Neural progenitor cell (in vitro differentiated cells): ENCODE measurements at places on chromosomes 12 and 14. TPM values are rescaled to one million over a fixed set of nuclear protein-coding genes. Genes with fewer than 3 reads are reported as not detected.

GRCh38 chr12:64699504-64700115, 59.6 kb downstream of the GNS start:
- no peak overlapping the region for H3K27ac ChIP-seq
- no peak overlapping the region for H3K4me3 ChIP-seq
- no peaks in the 10 kb centered on the region for H3K36me3 ChIP-seq
- no peaks in the 10 kb centered on the region for H3K27me3 ChIP-seq
- peaks cover 15% of the 10 kb centered on the region for H3K4me1 ChIP-seq

DNA sequence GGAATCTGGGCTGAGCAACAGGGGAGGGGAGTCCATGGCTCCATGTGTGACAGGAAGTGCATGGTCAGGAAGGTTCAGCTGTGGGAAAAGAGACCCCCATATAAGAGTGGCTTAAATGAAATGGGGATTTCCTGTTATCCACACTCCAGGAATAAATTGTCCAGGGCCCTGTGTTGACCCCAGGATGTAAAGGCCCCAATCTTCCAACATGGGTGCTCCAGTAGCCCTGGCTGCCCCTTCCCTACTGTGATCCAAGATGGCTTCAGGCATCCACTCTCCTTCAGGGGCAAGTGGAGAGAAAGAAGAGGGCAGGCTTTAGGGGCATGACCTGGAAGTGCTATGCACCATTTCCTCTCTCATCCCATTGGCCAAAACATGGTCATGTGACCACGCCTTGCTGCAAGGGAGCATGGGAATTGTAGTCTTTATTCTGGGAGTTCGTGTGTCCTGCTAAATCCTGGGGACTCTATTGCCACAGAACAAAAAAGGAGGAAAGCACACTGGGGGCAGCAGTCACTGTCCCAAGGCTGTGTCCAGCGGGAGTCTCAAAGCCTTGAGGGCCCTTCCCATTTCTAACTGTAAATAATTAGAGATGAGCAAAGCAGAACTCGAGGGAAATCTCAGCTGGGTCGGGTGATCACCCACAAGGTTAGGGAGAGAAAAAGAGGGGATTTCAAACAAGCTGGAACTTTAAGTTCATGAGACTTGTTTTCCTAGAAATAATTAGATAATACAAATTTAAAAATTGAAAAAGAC, 289.2 kb downstream of the ADGRD1 start:
- H3K27ac ChIP-seq, result no peak overlapping the region
- no peaks in the 10 kb centered on the region for H3K36me3 ChIP-seq
- H3K27me3 ChIP-seq, result no peaks in the 10 kb centered on the region
- peak; percentile 66 for DNase-seq

- H3K36me3 ChIP-seq, result no peaks in the 10 kb centered on the region
- H3K4me1 ChIP-seq, result peaks cover 9% of the 10 kb centered on the region
- H3K27me3 ChIP-seq, result no peaks in the 10 kb centered on the region
- H3K4me3 ChIP-seq, result no peak overlapping the region
These were observed 52.6 kb downstream of the RBMS2 start for GRCh38 chr12:56574210-56574609.

GRCh38 chr12:60666895-60667294, 1071.1 kb downstream of the SLC16A7 start:
- no peak overlapping the region for H3K4me3 ChIP-seq
- H3K27ac ChIP-seq, result no peak overlapping the region
- no peak for DNase-seq

DNA sequence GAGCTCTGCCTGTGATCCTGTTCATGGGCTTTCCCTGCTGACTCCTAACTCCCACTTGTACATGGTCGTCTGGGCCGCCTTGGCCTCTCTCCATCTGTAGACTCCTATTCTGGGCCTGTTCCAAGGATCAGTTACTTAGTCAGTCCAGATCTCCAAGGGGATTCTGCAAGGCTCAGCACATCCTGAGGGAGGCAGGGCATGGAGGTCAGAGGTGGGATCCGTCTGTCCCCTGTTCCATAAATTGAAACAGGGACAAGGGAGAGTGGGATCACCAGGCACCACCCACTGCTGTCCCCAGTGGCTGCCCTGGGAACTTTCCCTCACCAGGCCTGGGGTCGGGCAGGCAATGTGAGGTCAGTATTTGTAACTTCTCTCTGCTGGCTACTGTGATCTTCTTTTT, 43.5 kb downstream of the KCTD10 start:
- no peak overlapping the region for H3K27ac ChIP-seq
- no peaks in the 10 kb centered on the region for H3K27me3 ChIP-seq
- DNase-seq, result peak; percentile 27
- H3K36me3 ChIP-seq, result no peaks in the 10 kb centered on the region

- H3K27ac ChIP-seq, result no peak overlapping the region
- H3K36me3 ChIP-seq, result no peaks in the 10 kb centered on the region
- H3K4me3 ChIP-seq, result no peak overlapping the region
- H3K4me1 ChIP-seq, result no peaks in the 10 kb centered on the region
- H3K27me3 ChIP-seq, result no peaks in the 10 kb centered on the region
- DNase-seq, result no peak
These were observed 51.1 kb downstream of the ITPK1 start for GRCh38 chr14:93064411-93065271.

GRCh38 chr12:87085286-87085685, 829.1 kb upstream of the MGAT4C start:
- H3K27ac ChIP-seq, result no peak overlapping the region
- H3K4me3 ChIP-seq, result no peak overlapping the region
- no peaks in the 10 kb centered on the region for H3K4me1 ChIP-seq

- DNase-seq, result no peak
- H3K36me3 ChIP-seq, result peaks cover 11% of the 10 kb centered on the region
- no peak overlapping the region for H3K27ac ChIP-seq
- no peaks in the 10 kb centered on the region for H3K27me3 ChIP-seq
- peaks cover 9% of the 10 kb centered on the region for H3K4me1 ChIP-seq
- no peak overlapping the region for H3K4me3 ChIP-seq
These were observed 49.2 kb downstream of the FUT8 start for GRCh38 chr14:65461730-65462129.

- H3K4me1 ChIP-seq, result no peaks in the 10 kb centered on the region
- DNase-seq, result no peak
- no peak overlapping the region for H3K27ac ChIP-seq
- no peak overlapping the region for H3K4me3 ChIP-seq
- no peaks in the 10 kb centered on the region for H3K27me3 ChIP-seq
These were observed 18.1 kb upstream of the WDR89 start for GRCh38 chr14:63659726-63660125.

DNA sequence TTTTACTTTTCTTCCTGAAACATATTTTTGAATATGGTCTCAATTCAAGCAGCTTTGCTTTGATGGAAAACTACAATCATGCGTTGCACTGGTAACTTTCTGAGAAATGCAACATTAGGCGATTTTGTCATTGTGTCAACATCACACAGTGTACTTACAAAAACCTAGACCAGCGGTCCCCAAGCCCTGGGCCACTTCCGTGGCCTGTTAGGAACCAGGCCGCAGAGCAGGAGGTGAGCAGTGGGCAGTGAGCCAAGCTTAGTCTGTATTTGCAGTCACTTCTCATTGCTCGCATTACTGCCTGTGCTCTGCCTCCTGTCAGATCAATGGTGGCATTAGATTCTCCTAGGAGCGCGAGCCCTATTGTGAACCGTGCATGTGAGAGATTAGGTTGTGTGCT, 163.7 kb upstream of the NOVA1 start:
- no peaks in the 10 kb centered on the region for H3K36me3 ChIP-seq
- H3K27me3 ChIP-seq, result no peaks in the 10 kb centered on the region
- H3K4me3 ChIP-seq, result no peak overlapping the region
- DNase-seq, result peak; percentile 4
- no peak overlapping the region for H3K27ac ChIP-seq

DNA sequence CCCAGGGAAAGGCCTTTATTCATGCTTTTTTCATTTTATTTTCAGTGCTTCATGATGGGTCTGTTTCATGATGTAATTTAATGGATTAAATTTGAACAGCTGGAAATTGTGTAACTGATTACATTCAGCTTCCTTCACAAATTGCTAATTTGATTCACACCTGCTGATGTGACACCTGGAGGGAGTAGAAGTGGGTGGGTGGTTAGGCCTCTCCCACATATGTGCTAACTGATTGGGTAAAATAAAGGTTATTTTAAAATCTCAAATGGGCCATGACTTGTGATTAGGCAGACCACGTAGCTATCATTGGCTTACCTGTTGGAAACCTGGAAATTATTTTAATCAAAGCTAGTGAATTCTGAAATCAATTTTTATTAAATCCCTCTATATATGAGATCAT, 142.1 kb downstream of the GXYLT1 start:
- no peak for DNase-seq
- H3K4me3 ChIP-seq, result no peak overlapping the region

DNA sequence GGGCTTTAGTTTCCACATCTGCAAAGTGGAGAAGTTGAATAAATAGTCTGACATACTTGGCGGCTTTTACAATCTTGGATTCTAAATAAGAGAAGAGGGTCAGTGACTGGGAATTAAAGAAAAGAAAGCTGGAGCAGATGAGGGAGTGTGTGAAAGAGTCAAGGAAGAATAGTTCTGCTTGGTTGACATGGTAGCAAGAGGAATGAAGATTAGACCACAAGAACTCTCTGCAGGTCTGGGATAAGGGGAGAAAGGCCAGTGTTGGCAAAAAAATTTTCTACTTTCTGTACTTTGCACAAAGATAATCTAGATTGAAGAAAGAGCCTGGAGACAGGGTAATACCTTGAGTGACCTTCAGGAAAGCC, 5.9 kb downstream of the ITGB7 start:
- H3K27ac ChIP-seq, result no peak overlapping the region
- no peak overlapping the region for H3K4me3 ChIP-seq
- H3K36me3 ChIP-seq, result no peaks in the 10 kb centered on the region
- no peak for DNase-seq
- peaks cover 60% of the 10 kb centered on the region for H3K27me3 ChIP-seq

GRCh38 chr12:79119796-79120195, 255.2 kb downstream of the SYT1 start:
- H3K27me3 ChIP-seq, result no peaks in the 10 kb centered on the region
- peak overlapping the region; percentile 39 for H3K27ac ChIP-seq
- peak; percentile 83 for DNase-seq
- no peaks in the 10 kb centered on the region for H3K36me3 ChIP-seq

GRCh38 chr14:74638966-74639365, 26.9 kb upstream of the LTBP2 start:
- no peak overlapping the region for H3K4me3 ChIP-seq
- H3K27me3 ChIP-seq, result no peaks in the 10 kb centered on the region
- H3K36me3 ChIP-seq, result no peaks in the 10 kb centered on the region

- H3K27me3 ChIP-seq, result no peaks in the 10 kb centered on the region
- no peaks in the 10 kb centered on the region for H3K4me1 ChIP-seq
- H3K27ac ChIP-seq, result no peak overlapping the region
- H3K4me3 ChIP-seq, result no peak overlapping the region
- H3K36me3 ChIP-seq, result peaks cover 6% of the 10 kb centered on the region
These were observed 53.3 kb downstream of the BMAL2 start for GRCh38 chr12:27385766-27386564.

DNA sequence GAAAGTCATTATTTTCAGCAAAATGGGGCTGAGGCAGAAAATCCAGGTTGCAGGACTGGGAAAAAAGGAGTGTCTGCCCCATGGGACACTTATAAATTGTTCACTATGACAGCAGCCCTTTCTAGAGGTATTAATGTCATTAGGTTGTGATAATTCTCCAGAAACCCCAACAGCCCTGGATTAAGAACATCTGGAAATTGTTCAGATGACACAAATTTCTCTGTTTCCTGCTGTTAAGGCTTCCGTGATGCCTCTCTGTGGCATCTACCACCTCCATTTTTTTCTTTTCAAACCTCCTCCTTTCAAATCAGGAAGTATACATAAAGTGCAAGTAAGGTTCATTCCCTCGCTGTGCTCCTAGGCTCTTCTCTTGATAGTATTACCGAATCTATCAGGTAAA, 25.6 kb downstream of the EGLN3 start:
- H3K4me3 ChIP-seq, result no peak overlapping the region
- peaks cover 46% of the 10 kb centered on the region for H3K36me3 ChIP-seq
- H3K4me1 ChIP-seq, result peaks cover 4% of the 10 kb centered on the region
- peak overlapping the region; percentile 5 for H3K27ac ChIP-seq

DNA sequence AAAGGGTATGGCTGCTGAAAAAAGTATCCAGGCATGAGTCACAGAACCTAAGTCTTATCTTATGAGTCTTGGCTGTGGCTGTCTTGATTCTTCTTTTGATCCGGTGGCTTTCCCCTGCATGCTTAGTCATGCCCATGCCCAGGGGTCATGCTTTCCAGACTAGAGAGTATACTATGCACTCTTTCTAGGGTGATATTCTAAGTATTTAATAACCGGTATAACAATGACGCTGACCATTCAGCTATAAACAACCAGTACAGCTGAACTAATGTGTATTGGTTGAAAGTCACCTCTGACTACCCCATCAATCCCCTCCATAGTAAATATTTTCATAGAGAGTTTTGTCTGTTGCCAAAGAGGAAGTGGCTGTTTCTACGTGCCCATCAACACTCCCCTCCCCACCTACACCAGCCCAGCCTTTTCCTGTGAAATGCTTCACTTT, 34.7 kb upstream of the NRXN3 start:
- no peaks in the 10 kb centered on the region for H3K4me1 ChIP-seq
- DNase-seq, result no peak
- H3K27me3 ChIP-seq, result no peaks in the 10 kb centered on the region

- peaks cover 51% of the 10 kb centered on the region for H3K27me3 ChIP-seq
- H3K27ac ChIP-seq, result no peak overlapping the region
- DNase-seq, result no peak
- H3K4me3 ChIP-seq, result no peak overlapping the region
- H3K4me1 ChIP-seq, result peaks cover 9% of the 10 kb centered on the region
These were observed 19.9 kb upstream of the CEP170B start for GRCh38 chr14:104845033-104845666.

GRCh38 chr12:90899456-90900182, 55.4 kb downstream of the CCER1 start:
- H3K27ac ChIP-seq, result no peak overlapping the region
- no peak overlapping the region for H3K4me3 ChIP-seq
- H3K27me3 ChIP-seq, result no peaks in the 10 kb centered on the region
- H3K36me3 ChIP-seq, result no peaks in the 10 kb centered on the region

DNA sequence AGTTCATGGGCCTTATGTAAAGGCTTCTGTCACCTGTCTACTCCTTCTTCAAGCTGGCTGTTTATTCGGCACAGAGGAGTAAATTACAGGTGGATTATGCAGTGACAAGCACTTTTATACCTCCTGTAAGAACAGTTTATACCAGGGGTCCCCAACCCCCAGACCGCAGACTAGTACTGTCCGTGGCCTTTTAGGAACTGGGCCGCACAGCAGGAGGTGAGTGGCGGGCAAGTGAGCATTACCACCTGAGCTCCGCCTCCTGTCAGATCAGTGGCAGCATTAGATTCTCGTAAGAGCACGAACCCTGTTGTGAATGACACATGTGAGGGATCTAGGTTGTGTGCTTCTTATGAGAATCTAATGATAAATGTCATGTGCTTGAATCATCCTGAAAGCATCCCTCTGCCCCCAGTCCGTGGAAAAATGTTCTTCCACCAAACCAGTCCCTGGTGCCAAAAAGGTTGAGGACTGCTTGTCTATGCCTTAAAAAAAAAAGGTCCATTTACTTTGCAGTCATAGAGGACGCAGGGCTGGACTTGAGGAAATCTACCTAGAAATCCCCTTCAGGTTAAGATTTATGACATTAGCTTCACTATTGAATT, 78.8 kb downstream of the ETV6 start:
- no peak for DNase-seq
- H3K36me3 ChIP-seq, result no peaks in the 10 kb centered on the region
- H3K27me3 ChIP-seq, result no peaks in the 10 kb centered on the region
- H3K4me1 ChIP-seq, result peaks cover 16% of the 10 kb centered on the region

GRCh38 chr12:116599285-116600136, 40.3 kb downstream of the MAP1LC3B2 start:
- no peaks in the 10 kb centered on the region for H3K36me3 ChIP-seq
- DNase-seq, result peak; percentile 86
- peaks cover 16% of the 10 kb centered on the region for H3K4me1 ChIP-seq
- no peaks in the 10 kb centered on the region for H3K27me3 ChIP-seq

RNASE1 gene
- total RNA-seq, result 5.7 TPM in 1 of 2 replicates, not detected in the other

MAP3K12 gene
- 17.2 and 24.5 TPM in 2 replicates for total RNA-seq

USP44 gene
- 67.1 and 79.4 TPM in 2 replicates for total RNA-seq

NTF3 gene
- total RNA-seq, result 6.7 and 11.0 TPM in 2 replicates

SPIC gene
- not detected in 2 replicates for total RNA-seq

GPR137C gene
- total RNA-seq, result 7.1 and 9.3 TPM in 2 replicates

CHGA gene
- 0.77 TPM in 1 of 2 replicates, not detected in the other for total RNA-seq
